ENCODE measurements at places on chromosomes 5 and 9. TPM values are rescaled to one million over a fixed set of nuclear protein-coding genes. Genes with fewer than 3 reads are reported as not detected.

GRCh38 chr5:154418344-154418820 lies 27.4 kb upstream of the SAP30L start:
- DNase-seq = no peak

- DNase-seq = no peak
Observed at GRCh38 chr9:70170151-70170790, 88.5 kb upstream of the SMC5 start.

GRCh38 chr5:74391410-74391809 lies 249.1 kb downstream of the ENC1 start:
- DNase-seq = no peak

DNA sequence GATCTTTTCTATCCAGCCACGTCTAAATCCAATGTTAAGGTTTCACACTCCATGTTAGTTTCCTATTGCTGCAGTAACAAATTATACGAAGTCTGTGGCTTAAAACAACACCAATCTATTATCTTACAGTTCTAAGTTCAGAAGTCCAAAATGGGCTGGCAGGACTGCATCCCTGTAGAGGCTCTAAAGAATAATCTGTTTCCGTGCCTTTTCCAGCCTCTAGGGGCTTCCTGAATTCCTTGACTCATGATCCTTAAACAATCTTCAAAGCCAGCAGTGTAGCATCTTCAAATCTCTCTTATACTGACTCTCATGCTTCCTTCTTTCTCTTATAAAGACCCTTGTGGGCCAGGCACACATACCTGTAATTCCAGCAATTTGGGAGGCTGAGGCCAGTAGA lies 6.8 kb downstream of the PLGRKT start:
- DNase-seq = no peak

- no peak for DNase-seq
Observed at GRCh38 chr9:37239224-37239859, 119.0 kb downstream of the ZCCHC7 start.

GRCh38 chr5:173331287-173331686 lies 3.1 kb upstream of the STC2 start:
- no peak for DNase-seq

DNA sequence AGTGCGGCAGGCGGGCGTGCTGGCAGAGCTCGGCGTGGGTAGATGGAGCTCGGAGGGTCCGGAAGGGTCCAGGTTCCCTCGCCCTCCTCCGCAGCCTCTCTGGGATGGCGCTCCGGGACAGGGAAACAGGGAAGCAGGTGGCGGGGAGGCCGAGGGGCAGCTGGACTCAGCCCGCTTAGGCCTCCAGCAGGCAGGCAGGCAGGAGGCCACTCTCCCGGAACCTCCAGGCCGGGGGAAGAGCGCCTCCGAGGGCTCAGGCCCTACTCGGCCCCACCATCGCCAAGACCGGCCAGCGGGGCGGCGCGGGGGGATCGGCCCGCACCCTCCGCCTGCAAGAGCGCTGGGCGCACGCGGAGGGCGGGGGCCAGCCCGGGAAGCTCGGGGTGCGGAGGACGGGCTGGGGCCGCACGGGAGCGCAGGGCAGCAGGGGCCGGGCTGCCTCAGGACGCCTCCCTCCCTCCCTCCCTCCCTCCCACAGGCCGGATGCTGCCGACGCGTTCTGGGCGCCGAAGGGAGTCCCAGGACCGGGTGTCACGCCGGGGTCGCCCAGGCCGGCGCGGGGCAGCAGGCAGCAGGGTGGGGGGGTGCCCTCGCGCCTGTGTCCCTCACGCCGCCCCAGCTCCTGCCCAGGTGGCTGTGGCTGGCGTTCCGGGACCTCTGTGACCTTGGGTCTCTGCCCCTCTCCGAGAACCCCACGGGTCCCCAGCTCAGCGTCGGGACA lies 977 bp downstream of the MGAT4B start:
- no peak for DNase-seq

Gene CA9
- 0.47 TPM for total RNA-seq
